Mesothelial cell of epicardium (in vitro differentiated cells): ENCODE measurements at places on chromosomes 4 and X. TPM values are rescaled to one million over a fixed set of nuclear protein-coding genes. Genes with fewer than 3 reads are reported as not detected.

GRCh38 chr4:84939113-84939512, 27.4 kb downstream of the WDFY3 start:
- H3K27ac ChIP-seq, result peak overlapping the region; percentile 64
- H3K27me3 ChIP-seq, result no peaks in the 10 kb centered on the region
- peaks cover 22% of the 10 kb centered on the region for H3K4me1 ChIP-seq
- H3K4me3 ChIP-seq, result no peak overlapping the region
- no peak for DNase-seq
- H3K36me3 ChIP-seq, result peaks cover 31% of the 10 kb centered on the region

GRCh38 chr4:147496500-147496899, 15.6 kb downstream of the EDNRA start:
- H3K36me3 ChIP-seq, result peaks cover 33% of the 10 kb centered on the region
- no peak for DNase-seq
- H3K27me3 ChIP-seq, result no peaks in the 10 kb centered on the region
- peak overlapping the region; percentile 31 for H3K27ac ChIP-seq
- H3K4me1 ChIP-seq, result peaks cover 49% of the 10 kb centered on the region

DNA sequence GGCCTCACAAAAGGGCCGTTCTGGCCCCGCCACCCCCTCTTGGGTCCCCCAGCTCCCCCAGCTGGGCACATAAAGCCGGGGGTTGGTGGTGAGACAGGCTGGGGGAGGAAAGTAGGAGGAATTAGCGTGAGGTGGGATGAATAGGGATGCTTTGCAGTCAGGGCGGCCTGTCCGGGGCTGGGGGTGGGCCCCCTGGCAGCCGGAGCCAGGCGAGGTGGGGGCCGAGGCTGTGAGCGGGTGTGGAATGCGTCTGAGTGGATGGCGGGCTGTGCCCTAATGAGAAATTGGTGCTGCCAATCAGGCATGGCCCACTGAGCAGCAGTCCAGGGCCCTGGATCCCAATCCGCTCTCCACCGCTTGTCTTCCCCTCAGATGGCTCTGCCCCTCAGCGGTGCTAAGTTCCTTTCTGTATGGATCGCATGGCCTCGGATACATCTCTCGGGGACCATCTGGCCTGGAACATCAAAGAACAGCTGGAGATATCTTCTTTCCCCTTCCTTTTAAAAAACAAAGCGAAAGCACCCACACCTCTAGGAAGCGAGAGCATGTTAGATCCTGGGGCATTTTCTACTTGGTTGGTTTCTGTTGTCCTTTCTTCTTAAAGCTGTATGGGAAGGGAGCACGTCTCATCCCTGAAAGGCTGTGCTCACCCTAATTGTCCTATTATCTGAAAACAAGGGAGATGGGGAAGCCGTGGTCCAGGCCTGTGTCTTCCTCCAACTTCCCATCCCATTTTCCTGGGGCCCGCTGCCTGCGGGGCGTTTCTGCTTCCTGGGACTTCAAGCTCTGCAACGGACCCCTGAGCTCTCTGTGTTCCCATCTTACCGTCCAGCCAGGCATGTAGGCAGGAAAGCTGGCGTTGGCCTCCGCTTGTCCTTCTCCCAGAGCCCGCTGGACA, 106.9 kb downstream of the SORCS2 start:
- no peaks in the 10 kb centered on the region for H3K36me3 ChIP-seq
- H3K27ac ChIP-seq, result no peak overlapping the region
- no peaks in the 10 kb centered on the region for H3K4me1 ChIP-seq
- DNase-seq, result no peak
- peaks cover 4% of the 10 kb centered on the region for H3K27me3 ChIP-seq

DNA sequence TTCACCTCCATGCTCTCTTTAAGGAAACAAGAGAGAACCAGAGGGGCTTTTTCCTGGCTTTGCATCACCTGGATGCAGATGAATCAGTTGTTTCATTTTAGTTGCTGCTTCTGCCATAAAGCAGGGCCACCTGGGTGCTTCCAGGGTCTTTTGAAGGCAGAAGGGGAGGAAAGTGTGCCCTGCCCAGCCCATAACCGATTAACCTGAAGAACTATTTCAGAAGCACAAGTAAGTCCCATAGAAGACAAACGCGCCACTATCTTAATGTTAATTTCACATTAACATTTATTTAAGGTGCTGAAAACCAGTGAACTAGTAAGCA, 32.1 kb downstream of the IRF2 start:
- peaks cover 3% of the 10 kb centered on the region for H3K36me3 ChIP-seq
- no peak overlapping the region for H3K4me3 ChIP-seq
- DNase-seq, result no peak

GRCh38 chr4:38166082-38166481, 205.9 kb downstream of the PTTG2 start:
- H3K27me3 ChIP-seq, result no peaks in the 10 kb centered on the region
- DNase-seq, result no peak
- no peaks in the 10 kb centered on the region for H3K36me3 ChIP-seq
- no peak overlapping the region for H3K27ac ChIP-seq
- H3K4me3 ChIP-seq, result no peak overlapping the region
- peaks cover 30% of the 10 kb centered on the region for H3K4me1 ChIP-seq

DNA sequence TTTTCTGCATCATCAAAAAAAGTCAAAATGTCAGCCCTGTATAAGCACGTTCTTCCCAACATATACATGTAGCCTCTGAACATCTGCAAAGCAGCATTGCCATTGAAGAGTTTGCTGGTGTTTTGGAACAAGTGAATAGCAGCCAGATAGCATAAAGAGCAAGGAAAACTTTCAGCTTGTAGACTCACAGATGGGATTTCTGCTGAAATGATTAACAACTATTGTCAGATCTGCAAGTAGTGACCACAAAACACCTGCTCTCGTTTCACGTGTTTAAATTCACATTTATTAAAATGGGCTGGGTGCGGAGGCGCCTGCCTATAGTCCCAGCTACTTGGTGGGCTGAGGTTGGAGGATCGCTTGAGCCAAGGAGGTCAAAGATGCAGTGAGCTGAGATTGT, 123.7 kb downstream of the SPRY1 start:
- H3K36me3 ChIP-seq, result no peaks in the 10 kb centered on the region
- H3K4me3 ChIP-seq, result no peak overlapping the region
- DNase-seq, result no peak
- H3K27me3 ChIP-seq, result no peaks in the 10 kb centered on the region
- no peak overlapping the region for H3K27ac ChIP-seq

DNA sequence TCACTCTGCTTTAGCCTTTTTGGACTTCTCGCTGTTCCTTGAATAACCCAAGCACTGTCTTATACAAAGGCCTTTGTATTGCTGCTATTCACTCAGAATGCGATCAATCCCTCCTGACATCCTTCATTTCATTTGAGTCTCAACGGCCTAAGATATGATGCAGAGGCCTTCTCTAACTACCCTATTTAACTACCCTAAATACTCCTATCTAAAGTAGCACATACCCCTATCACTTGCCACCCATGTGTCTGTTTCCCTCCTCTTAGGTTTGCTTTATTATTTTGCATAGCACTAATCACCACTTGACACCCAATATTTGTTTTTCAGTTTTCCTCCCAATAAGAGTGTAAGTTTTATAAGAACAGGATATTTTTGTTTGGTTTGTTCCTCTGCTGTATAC, 42.3 kb upstream of the ACSL4 start:
- H3K27ac ChIP-seq, result no peak overlapping the region
- H3K27me3 ChIP-seq, result no peaks in the 10 kb centered on the region
- H3K4me3 ChIP-seq, result no peak overlapping the region
- DNase-seq, result no peak
- no peaks in the 10 kb centered on the region for H3K36me3 ChIP-seq

- no peak overlapping the region for H3K27ac ChIP-seq
- H3K4me3 ChIP-seq, result no peak overlapping the region
- H3K4me1 ChIP-seq, result peaks cover 13% of the 10 kb centered on the region
- H3K36me3 ChIP-seq, result no peaks in the 10 kb centered on the region
- DNase-seq, result no peak
Measured at GRCh38 chr4:132998585-132999230, 150.4 kb upstream of the PCDH10 start.

GRCh38 chrX:13520936-13521335, 48.5 kb upstream of the EGFL6 start:
- no peak overlapping the region for H3K4me3 ChIP-seq
- H3K27ac ChIP-seq, result no peak overlapping the region
- H3K4me1 ChIP-seq, result no peaks in the 10 kb centered on the region
- H3K36me3 ChIP-seq, result no peaks in the 10 kb centered on the region
- H3K27me3 ChIP-seq, result no peaks in the 10 kb centered on the region

- H3K4me1 ChIP-seq, result peaks cover 7% of the 10 kb centered on the region
- H3K36me3 ChIP-seq, result no peaks in the 10 kb centered on the region
- H3K27me3 ChIP-seq, result no peaks in the 10 kb centered on the region
- H3K27ac ChIP-seq, result peak overlapping the region; percentile 48
- no peak for DNase-seq
- peak overlapping the region; percentile 22 for H3K4me3 ChIP-seq
Measured at GRCh38 chrX:49282647-49283011, 13.0 kb downstream of the PPP1R3F start.

GRCh38 chr4:24321131-24321530, 263.2 kb downstream of the DHX15 start:
- H3K27ac ChIP-seq, result no peak overlapping the region
- H3K27me3 ChIP-seq, result peaks cover 42% of the 10 kb centered on the region
- H3K36me3 ChIP-seq, result no peaks in the 10 kb centered on the region
- DNase-seq, result no peak
- H3K4me3 ChIP-seq, result no peak overlapping the region

- H3K36me3 ChIP-seq, result no peaks in the 10 kb centered on the region
- H3K4me3 ChIP-seq, result no peak overlapping the region
- DNase-seq, result no peak
- peaks cover 55% of the 10 kb centered on the region for H3K27me3 ChIP-seq
- H3K27ac ChIP-seq, result no peak overlapping the region
- peaks cover 4% of the 10 kb centered on the region for H3K4me1 ChIP-seq
Measured at GRCh38 chr4:74628852-74629620, 165.3 kb downstream of the BTC start.

- DNase-seq, result no peak
- no peaks in the 10 kb centered on the region for H3K27me3 ChIP-seq
- H3K4me3 ChIP-seq, result no peak overlapping the region
- H3K36me3 ChIP-seq, result peaks cover 7% of the 10 kb centered on the region
- H3K27ac ChIP-seq, result no peak overlapping the region
Measured at GRCh38 chr4:121408-122084, 2.8 kb upstream of the ZNF718 start.

DNA sequence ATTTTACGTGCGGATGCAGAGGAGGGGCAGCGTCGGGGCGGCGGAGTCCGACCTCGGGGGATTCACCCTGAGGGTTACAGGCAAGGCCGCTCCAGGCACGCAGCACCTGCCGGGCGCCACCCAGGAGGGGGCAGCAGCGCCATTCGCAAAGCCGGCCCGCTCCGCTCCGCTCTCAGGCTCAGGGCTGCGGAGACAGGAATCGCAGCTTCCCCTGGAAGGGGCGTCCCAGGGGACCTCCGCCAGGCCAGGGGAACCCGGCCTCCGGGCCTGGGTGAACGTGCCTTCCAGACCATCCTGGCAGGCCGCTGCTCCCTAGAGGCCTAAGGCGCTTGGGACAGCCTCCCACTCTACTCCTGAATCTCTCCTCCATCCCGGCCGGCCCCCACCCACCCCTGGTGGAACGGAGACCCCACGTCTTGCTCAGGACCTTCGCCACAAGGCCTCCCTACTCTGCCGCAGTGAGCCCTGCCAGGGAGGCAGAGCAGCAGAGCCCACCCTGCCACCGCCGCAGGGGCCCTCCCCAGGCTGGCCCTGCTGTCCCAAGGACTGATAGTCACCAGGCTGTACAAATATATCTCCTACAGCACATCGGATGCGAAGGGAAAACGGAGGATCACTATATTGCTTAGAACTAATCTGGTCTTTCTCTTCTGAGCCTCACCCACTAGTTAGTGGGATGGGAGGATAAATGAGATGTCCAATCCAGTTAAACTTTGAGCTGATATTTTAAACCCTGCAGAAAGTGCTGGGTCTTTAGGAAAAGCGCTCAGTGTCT, 115.0 kb downstream of the SMIM20 start:
- H3K27ac ChIP-seq, result no peak overlapping the region
- H3K4me3 ChIP-seq, result no peak overlapping the region
- peak; percentile 87 for DNase-seq
- H3K4me1 ChIP-seq, result peaks cover 15% of the 10 kb centered on the region

DNA sequence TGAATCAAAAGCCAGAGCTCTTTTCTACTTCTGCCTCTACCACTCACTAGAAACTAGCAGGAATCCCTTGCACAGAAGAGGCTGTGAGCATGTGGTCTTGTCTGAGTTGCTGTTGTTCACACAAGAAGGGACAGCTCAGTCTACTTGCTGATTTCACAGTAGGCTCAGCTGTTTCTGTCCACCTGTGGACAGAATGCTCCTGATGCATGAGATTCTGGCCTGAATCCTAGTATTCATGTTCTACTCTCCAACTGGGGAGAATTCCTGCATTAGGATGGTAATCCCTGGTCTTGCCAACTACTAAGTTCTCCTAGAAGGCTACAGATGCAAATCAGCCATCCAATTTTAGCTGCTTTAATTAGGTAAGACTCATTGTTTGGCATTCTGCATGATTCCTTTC, 112.8 kb downstream of the PPA2 start:
- no peak overlapping the region for H3K27ac ChIP-seq
- no peak for DNase-seq
- peaks cover 7% of the 10 kb centered on the region for H3K4me1 ChIP-seq
- no peak overlapping the region for H3K4me3 ChIP-seq
- peaks cover 35% of the 10 kb centered on the region for H3K36me3 ChIP-seq
- no peaks in the 10 kb centered on the region for H3K27me3 ChIP-seq

DNA sequence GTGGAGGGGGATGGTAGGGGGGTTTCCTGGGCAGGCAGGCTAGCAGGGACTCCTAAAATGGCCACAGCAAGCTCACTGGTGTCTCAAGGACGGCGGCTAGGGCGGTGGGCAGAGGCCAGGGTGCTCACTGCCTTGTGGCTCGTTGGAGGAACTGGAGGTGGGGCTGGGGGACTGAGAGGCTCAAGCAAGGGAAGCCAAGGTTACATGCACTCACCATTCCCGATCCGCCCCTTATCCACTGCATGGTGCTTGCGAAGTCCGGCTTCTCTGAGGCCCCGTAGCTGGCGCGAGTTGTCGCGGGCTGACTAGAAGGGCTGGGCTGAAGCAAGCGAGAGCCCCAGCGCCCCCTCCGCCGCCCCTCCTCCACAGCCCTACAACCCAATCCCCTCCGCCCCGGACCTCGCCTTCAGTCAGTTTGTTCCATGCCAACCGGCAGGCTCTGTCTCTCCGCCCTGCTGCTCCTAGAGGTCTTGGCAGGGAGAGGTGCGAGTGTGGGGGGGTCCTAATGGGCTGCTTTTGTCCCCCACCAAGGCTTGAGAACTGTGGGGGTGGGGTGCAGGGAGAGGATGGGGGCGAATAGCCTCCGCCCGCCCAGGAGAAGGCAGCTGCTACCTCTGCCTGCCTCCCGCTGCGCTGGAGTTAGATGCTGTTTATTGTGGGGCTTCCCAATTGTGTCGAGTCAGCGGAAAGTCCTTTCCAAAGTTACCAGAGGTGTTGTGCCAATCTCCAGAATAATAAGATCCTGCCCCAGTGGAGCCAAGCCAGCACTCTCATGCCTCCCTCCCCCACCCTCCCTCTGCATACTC, at the start of gene ARHGEF9:
TSS of gene ARHGEF9 (minus strand) at position 313 of the 806 bp plus-strand sequence. CDS start at position 244, 69 bp downstream.
- H3K4me1 ChIP-seq, result peaks cover 2% of the 10 kb centered on the region
- peak; percentile 53 for DNase-seq
- no peaks in the 10 kb centered on the region for H3K36me3 ChIP-seq
- H3K27me3 ChIP-seq, result no peaks in the 10 kb centered on the region

ERVMER34-1 gene
- 3.6 to 3.7 TPM (median 3.6 TPM) in 3 replicates for total RNA-seq

ZCCHC18 gene
- 3.6 to 5.4 TPM (median 4.7 TPM) in 3 replicates for total RNA-seq

ARMCX4 gene
- 29.0 to 30.8 TPM (median 29.4 TPM) in 3 replicates for total RNA-seq

BST1 gene
- 0.42 to 1.0 TPM (median 0.58 TPM) in 3 replicates for total RNA-seq

N4BP2 gene
- total RNA-seq, result 38.9 to 41.0 TPM (median 40.6 TPM) in 3 replicates

PLP1 gene
- 0.11 to 0.58 TPM (median 0.33 TPM) in 3 replicates for total RNA-seq

SRPK3 gene
- 0.14 to 0.16 TPM in 2 of 3 replicates, not detected in the other for total RNA-seq
